ENCODE measurements at places on chromosomes 1 and 21. TPM values are rescaled to one million over a fixed set of nuclear protein-coding genes. Genes with fewer than 3 reads are reported as not detected.

TAL1 gene
- total RNA-seq = 3.1 TPM

BCAN gene
- total RNA-seq = under 0.01 TPM

LIN28A gene
- total RNA-seq = not detected

RXFP4 gene
- not detected for total RNA-seq

TAS1R1 gene
- 5.7 TPM for total RNA-seq

SELE gene
- total RNA-seq = 1.6 TPM

KLHDC9 gene
- not detected for total RNA-seq

SLC2A5 gene
- 8.9 TPM for total RNA-seq

OLIG2 gene
- total RNA-seq = not detected

SLC35F3 gene
- total RNA-seq = 0.52 TPM

CNR2 gene
- total RNA-seq = under 0.01 TPM

OR2M3 gene
- total RNA-seq = not detected

F13B gene
- not detected for total RNA-seq

KRTAP11-1 gene
- not detected for total RNA-seq

SLC22A15 gene
- under 0.01 TPM for total RNA-seq

ZBED6 gene
- 11.0 TPM for total RNA-seq

SIKE1 gene
- 27.7 TPM for total RNA-seq
